ENCODE measurements at places on chromosomes 6 and 20.

DNA sequence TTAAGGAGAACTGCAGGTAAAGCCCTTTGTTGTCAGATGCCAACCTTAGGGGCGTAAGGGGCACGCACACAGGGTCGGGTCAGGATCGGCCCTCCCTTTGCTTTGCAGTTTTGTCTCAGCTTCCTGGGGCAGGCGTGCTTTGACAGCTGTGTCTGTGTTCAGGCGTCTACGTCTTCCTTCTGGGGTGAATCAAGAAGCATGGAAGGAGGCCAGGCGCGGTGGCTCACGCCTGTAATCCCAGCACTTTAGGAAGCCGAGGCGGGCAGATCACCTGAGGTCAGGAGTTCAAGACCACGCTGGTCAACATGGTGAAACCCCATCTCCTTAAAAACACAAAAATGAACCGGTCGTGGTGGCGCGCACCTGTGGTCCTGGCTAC is 1.3 kb downstream of the ZGPAT start:
- DNase-seq: no peak

DNA sequence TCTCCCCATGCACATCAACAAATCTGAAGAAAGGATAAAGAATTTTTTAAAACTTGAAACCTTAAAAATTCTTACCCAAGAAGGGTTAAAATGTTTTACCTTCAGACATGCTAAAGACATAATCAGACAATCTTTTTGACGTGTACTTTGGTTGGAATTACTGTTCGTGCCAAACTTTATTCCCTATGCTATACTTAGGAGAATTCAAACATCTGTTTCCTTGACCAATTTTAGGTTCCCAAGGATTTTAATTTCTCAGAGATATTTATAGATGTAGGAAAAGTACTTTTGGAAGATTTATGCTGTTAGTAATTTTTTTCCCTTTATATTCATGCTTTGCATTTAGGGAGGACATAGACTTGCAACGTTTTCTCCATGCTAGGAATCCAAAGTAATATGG is 108.4 kb downstream of the AFG1L start:
- no peak for DNase-seq

DNA sequence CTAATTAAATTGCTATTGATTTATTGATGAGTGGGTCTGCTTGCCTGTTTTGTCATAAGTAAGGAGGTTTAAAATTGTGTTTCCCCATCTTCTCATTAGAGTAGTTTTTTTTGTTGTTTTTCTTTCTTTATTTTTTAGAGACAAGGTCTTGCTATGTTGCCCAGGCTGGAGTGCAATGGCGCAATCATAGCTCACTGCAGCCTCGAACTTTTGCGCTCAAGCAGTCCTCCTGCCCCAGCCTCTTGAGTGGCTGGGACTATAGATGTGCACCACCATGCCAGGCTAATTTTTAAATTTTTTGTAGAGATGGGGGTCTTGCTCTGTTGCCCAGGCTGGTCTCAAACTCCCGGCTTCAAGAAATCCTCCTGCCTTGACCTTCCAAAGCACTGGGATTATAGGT is 31.0 kb downstream of the ANKS1A start:
- no peak for DNase-seq

- no peak for DNase-seq
These were observed 86.1 kb downstream of the SLX4IP start for GRCh38 chr20:10521068-10521831.

DNA sequence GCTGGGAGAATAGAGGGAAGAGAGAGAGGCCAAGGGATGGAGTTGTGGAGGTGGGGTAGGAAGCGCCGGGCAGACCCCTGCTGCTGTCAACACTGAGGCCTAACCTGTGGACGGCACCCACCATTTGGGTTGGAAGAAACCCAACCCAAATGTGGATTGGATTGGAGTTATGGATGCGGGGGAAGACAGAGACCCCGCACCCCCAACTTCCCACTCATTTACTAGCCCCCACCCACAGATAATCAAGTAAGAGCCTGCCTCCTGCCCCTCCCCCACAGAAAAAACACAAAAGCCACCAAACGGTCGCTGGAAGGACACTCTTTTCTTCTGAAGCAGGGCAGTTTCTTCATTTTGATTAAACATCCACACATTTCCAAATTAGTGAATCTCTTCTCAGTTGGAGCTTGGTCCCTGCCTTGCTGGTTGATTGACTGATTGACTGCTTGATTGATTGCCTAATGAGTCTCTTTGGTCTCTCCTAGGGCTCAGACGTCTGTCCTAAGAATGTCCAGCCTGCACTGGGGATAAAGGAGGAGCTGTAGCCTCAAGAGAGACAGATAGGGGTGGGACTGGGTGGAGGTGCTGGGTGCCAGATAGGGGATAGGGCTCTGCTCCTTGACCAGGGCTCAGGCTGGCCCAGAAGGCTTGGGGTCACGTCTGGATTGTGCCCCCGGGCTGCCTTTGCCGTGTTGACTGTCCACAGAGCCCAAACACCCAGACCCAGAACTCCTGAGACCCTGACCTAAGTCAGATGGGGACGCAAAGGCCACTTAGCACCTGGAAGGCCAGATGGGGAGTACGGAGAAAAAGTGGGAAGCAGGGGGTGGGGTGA is 74.9 kb upstream of the FOXP4 start:
- no peak for DNase-seq

DNA sequence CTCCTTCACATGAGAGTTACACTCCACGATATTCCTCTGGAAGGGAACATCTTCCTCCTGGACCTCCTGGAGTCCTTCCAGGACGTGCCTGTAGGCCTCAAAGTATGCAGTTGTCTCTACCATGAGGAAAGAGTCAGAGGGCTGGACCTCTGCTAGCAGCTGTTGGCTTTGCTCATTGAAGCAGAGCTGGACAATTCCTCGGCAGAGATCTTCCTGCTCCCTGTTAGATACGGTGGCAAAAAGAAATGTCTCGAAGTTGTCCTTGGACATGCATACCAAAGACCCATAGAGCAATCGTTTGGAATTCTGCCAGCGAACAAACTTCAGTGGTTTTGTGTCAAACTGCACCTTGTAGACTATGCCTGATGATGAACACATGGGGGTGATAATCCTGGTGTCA is 7.7 kb downstream of the ZNFX1 start:
- DNase-seq: no peak

- DNase-seq: no peak
These were observed 127.0 kb downstream of the MCHR2 start for GRCh38 chr6:99867026-99867425.

GRCh38 chr20:36182604-36183154 is 28.1 kb downstream of the EPB41L1 start:
- DNase-seq: no peak

GRCh38 chr6:108408861-108409260 is 114.0 kb downstream of the AFG1L start:
- DNase-seq: no peak

DNA sequence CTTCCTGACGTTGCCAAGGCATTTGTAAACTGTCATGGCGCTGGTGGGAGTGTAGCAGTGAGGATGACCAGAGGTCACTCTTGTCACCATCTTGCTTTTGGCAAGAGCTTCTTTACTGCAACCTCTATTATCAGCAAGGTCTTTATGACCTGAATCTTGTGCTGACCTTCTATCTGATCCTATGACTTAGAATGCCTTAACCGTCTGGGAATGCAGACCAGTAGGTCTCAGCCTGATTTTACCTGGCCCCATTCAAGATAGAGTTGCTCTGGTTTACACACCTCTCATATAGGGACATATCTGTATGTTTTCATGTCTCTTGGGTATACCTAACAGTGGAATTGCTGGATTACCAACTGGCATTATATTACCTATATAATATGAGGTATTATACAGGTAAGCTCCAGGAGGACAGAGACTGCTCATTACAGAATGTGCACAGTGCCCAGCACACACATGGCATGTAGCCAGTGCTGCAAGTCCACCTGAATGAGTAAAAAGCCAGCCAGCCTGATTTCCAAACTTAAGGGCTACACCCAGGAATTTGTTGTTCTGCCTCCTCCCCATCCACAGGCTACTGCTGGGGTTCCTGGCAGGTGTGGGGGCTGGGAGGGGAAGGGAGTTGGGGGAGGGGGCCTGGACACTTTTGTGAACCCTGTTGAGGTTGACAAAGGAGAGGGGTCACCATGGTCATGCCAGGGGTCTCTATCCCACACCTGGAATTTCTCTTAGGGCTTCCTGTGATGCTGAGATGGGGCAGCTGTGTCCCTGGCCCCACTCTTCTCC is 35.2 kb upstream of the BLCAP start:
- no peak for DNase-seq

DNA sequence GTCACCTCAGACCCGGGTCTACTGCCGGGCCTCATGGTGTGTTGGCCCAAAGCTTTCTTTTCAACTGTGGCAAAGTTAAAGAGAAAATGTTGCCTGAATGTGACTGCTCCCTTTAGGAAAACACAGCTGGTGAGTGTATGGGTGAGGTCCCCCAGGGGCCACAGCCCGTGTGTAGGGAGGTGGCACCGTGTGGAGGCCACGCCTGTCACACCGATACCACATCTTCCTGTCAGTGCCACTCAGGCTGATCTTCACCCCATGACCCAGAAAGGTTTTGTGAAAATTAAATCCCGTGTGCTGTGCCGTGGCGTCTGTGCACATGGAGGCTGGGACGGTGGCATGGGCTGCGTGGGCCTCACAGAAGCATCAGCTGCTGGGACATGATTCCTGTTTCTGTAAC is 10.7 kb upstream of the ADRM1 start:
- DNase-seq: no peak

- no peak for DNase-seq
These were observed 7.0 kb downstream of the SCUBE3 start for GRCh38 chr6:35220711-35221110.

DNA sequence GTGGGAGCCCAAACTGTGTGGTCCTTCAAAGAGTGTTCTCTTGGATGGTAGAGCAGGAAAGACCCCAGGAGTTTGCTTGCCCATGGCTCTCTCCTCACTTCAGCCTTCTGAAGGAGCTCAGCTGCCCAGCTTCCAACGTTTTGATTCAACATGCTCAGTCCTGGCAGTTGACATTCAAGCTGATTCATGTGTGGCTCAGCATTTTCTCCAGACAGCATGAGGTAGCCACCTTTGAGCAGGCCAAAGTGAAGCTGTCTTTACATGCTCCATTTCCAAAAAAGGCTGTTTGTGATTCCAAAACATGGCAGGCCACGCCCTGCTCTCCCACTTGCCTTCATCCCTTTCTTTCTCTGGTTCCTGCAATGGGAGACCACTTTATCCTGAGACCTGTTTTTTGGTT is 280.2 kb downstream of the TBC1D7 start:
- no peak for DNase-seq

- no peak for DNase-seq
These were observed 78.5 kb downstream of the SSR1 start for GRCh38 chr6:7234547-7234946.

DNA sequence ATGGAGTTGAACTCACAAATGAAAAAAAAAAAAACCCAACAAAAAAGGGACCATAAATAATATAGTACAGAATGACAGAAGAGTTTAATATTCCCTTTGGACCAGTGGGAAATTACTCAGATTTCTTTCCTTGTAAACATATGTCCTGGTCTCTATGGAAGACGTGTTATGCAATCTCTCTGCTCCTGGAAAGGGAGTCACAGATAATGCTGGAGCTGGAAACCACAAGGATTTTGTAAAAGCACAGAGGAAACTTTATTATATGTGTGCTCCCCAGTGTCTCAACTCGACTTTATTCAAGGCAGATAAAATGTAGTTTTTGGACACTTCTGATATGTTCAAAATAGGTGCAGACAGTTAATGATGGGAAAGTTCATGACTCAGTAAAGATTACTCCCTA is 88.1 kb upstream of the ZFP64 start:
- DNase-seq: no peak
